KG1 (cell line): ENCODE measurements at places on chromosomes 6 and 20.
A peak's percentile ranks its signal among the peaks of the same experiment; 100 is the strongest.

- DNase-seq: no peak
Observed at GRCh38 chr6:74137911-74138310, 441.9 kb downstream of the CD109 start.

DNA sequence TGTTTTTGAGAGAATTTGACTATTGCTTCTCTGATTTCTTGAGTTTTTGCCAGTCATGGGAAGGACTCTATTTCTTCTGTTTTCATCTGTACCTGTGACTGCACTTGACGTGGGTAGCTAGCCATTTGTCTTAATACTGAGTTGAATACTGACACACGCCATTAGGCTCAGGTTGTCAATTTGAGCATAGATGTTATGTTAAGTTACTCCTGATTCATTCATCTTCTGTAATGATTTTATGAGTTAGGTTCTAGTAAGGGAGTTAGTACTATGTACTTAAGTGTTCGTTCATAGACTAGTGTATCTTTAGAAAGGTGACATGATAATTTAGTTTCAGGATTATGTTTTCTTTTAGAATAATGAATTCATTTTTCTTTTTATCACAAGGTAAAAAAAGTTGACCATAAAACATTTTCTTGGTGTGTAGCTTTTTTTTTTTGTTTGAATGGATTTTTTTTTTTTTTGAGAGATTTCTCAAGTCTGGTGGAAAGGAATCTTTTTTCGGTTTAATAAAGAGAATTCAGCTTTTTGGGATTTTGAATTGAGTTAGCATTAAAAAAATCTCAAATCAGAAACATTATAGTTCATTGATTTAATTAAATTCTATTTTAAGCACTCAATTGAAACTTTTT is 1.7 kb downstream of the AFDN start:
- DNase-seq: peak; percentile 7

- DNase-seq: no peak
Observed at GRCh38 chr20:6426287-6426891, 303.6 kb upstream of the FERMT1 start.

DNA sequence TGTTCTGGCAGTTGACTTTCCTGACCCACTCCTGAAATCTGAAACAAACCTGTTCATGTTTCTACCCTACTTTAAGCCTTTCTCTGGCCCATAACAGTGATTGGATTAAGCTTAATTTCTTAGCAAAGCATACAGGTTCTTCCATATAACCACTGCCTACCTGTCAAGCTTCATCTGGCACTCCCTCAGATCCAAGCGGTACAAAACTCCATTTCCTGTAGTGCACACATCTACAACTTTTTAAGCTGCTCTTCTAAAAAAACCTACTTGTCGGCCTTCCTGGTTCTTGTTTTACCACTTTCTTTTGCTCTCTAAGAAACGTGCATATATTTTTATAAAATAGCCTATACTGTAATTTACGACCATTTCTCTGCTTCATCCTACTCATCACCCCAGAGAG is 916 bp upstream of the PPP1R11 start:
- no peak for DNase-seq

DNA sequence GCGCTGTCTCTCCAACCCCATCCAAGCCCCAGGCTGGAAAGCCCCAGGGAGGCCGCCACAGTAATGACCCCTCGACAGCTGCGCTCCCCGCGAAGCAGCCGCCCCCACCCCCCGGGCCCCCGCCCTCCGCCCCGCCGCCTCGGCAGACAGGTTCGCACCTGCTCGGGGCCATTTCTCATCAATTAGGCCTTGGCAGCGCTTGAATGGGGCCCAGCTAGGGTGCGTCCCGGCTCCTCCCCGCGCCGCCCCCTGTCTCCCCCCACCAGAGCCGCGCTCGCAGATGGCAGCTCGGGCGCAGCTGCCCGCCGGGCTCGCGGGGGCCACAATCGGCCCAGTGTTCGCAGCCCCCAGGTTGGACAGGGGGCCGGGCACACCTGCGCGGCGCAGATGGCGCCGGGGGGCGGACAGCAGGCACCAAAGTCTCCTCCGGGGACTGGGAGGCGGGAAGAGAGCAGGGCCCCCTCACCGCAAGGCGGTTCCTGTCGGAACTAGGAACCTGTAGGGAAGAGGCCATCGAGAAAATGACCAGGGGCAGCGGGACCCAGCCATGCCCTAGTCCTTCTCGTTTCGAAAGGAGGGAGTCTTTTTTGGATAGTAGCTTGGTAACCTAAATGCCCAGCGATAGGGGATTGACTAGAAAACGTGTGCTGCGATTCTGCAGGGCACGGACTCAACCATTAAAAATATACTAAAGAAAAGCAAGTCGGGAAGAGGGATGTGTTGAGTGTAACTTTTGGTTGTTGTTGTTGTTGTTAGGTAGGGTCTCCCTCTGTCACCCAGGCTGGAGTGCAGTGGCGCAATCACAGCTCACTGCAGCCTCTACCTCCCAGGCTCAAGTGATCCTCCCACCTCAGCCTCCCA is 83.2 kb upstream of the EYA2 start:
- DNase-seq: no peak

DNA sequence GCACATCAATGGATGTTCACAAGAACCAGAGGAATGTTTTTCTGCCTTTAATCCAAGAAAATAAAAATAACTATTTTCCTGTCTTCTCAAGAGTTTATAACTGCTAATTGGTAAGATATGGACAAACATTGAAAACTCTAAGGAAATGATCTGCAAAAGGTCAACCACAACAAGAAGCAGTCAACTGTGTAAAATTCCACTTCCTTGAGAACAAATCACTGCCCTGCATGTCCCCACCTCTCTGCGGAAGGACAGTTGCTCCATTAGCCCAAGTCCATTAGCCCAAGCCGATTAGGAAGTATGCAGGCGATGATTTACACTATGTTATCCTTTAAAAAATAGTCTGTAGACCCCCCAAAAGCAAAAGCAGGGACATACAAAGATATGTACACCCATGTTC is 27.6 kb downstream of the SLC22A23 start:
- no peak for DNase-seq

DNA sequence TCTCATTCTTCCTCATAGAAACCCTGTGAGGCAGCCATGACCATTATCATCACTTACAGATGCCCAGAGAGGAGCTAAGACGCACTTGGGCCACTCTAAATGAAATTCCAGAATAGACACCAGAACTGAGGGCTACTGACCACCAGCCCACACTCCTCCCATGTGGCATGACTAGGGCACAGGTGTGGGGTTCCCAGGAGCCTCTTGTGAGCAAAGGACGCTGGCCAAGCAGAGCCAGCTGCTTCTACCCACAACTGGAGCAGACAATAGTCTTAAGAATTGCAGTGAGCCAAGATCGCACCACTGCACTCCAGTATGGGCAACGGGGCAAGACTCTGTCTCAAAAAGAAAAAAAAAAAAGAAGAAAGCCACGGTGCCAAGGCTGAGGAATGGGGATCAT is 10.0 kb downstream of the AHCY start:
- no peak for DNase-seq

DNA sequence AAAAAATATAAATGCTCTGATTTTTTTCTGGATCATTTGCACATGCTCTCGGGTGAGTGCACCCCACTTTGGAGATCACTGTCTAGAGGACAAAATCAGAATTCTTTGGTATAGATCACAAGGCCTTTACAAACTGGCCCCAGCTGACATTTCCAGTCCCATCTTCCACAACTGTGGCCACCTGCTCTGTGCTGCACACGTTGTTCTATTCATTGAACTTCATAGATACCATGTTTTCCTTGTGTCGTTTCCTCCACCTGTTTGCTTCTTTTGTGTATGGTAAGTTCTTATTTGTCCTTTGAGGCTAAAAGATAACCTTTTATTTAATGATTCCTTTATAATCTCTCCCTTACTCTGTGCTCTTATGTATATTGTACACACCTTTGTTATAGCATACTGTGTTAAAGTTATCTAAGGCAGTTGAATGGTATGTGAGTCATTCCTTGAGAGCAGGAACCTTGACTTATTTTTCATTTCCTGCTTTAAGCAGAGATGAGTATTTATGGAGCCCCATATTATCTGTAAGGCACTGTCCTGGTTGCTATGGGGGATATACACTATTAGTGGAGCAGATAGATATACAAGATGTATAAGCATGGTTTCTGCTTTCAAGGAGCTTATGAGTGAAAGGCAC is 12.0 kb upstream of the SLC17A5 start:
- DNase-seq: no peak

DNA sequence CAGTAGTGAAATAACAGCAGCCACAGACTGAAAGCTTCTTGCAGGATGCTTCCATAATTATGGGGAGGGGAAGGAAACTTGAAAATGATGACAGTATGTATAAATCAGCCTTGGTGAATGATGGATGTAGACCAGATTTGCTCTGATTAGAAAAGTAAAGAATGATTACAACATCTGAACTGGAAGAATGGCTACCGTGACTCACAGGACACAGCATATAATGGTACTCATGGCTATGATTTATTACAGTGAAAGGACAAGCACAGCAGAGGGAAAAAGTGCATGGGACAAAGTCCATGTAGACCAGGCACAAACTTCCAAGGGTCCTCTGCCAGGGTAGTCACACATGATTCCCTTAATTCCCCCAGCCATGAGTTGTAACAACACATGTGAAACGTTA is 70.7 kb upstream of the POPDC3 start:
- DNase-seq: no peak

DNA sequence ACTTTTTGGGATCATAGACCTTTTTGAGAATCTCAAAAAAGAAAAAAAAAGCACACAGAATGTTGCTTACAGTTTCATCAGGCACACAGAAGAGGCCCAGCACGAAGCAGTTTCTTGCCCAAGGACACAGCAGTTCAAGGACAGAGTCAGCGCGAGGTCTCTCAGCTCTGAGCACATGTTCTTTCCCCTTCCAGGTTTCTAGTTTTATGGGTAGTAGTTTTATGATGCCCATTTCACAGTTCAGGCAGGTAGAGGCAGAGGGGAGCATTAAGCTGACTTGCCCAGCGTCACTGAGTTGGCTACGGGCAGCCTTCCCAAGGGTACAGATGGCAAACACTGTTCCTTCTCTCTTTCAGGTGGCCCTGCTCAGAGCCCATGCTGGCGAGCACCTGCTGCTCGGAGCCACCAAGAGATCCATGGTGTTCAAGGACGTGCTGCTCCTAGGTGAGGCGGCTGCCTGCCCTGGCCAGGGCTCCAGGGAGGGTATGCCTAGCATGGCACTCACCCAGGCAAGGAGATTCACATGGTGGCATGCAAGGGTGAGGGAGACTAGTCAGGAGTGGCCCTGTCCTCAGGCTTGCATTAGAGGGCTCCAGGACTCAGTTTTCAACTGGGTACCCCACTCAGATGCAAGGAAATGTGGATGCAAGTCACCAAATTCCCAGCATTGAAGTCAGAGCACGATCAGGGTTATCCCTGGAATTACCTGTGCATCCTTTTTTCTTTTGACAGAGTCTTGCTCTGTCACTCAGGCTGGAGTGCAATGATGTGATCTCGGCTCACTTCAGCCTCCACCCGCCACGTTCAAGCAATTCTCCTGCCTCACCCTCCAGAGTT is 57.4 kb upstream of the TTPAL start:
- no peak for DNase-seq

DNA sequence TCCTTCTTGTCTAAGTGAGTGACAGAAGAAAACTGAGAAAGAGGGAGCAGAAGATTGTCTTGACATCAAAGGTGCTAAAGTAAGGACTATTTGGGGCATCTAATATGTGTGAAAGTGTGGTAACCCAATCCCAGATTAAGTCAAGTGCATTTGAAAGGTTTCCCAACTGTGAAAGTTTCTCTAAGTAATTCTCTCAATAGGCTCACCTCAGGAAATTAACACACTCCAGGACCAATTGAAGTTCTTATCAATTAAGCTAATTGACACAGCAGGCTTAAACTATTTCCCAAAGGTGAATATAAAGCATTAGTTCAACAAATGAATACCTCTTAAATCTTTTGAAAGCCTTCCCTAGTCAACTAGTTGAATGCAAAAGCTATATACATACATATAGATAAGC is 212.8 kb upstream of the FUT9 start:
- no peak for DNase-seq

DNA sequence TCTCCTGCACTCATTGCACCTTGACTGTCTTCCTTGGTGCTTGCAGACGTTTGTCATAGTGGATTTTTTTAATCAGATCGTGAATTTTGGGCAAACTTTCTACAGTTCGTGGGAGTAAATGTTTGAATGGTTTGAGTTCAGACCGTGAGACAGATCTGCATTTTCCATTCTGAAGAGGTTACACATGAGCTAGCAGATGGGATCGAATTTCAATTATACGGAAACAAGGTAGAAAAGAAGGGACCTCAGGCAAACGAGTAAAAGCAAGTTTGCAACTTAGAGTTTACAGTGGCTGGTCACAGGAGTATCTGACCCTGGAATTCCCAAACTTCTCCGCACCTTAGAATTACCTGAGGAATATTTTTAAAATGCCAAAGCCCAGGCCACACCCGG is 17.2 kb upstream of the NCR2 start:
- DNase-seq: no peak

- no peak for DNase-seq
Observed at GRCh38 chr6:133802861-133803260, 86.1 kb upstream of the TCF21 start.

GRCh38 chr6:75922226-75922625 is 150.2 kb downstream of the IMPG1 start:
- DNase-seq: no peak

- DNase-seq: peak; percentile 54
Observed at GRCh38 chr6:8131265-8131897, 29.0 kb upstream of the EEF1E1 start.

- no peak for DNase-seq
Observed at GRCh38 chr20:63351811-63352591, 9.1 kb downstream of the CHRNA4 start.

GRCh38 chr6:146224449-146224848 is 195.6 kb downstream of the GRM1 start:
- no peak for DNase-seq

DNA sequence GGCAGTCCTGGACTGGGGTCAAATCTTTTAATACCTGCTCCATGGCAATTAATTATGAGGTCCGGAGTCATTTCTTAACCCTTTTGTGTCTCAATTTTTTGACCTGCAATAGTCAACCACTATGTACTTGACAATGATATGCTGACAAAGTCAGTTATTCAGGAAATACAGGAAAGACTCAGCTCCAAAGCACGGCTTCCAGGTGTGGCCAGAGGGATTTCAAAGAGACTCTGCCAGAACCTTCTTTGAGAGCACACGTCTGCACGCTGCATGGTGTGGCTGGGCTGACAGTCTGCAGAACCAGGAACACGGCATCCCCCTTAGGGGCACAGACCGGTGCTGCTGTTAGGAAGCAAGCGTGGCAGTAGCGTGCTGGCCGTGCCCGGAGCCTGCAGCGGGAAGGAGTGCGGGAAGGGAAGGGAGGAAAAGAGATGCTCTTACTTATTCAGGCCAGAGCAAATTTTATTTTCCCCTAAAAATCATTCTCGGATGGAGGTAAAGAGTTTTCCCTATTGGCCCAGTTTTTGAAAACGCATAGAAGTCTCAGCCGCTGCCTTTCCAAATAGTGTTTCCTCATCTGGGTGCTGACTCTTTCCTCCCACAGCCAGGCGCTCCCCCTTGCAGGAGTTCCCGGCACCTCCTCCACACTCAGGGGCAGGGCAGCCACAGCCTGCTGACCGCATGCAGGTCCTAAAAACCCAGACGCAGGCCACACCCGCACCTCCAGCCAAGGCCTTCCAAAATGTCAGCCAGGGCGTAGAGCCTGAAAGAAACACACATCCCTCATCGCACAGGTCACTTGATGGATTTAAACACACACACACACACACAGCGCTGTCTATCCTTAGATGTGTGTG is 187.4 kb upstream of the SNX9 start:
- no peak for DNase-seq

GRCh38 chr6:130934848-130935585 is 107.8 kb downstream of the SMLR1 start:
- DNase-seq: no peak
